ENCODE measurements at places on chromosomes 5 and 9.
A peak's percentile ranks its signal among the peaks of the same experiment; 100 is the strongest.

DNA sequence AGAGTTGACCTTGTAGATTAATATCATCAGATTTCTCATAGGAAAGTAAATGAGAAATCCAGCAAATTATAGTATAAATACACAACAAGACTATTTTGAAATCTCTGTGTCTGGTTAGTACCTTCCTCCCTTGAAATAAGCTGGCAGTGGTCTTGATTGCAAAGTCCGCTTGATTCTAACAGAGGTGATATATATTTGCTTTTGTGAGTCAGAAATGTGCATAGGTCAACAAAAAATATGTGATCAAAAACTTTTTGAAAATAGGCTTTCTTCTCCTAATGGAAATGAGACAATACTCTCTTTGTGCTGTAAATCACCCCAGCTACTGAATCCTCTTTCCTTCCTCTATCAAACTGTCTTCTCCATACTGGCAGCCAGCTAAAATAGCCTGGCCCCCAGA, 749.2 kb upstream of the CDH10 start:
- no peak for DNase-seq

DNA sequence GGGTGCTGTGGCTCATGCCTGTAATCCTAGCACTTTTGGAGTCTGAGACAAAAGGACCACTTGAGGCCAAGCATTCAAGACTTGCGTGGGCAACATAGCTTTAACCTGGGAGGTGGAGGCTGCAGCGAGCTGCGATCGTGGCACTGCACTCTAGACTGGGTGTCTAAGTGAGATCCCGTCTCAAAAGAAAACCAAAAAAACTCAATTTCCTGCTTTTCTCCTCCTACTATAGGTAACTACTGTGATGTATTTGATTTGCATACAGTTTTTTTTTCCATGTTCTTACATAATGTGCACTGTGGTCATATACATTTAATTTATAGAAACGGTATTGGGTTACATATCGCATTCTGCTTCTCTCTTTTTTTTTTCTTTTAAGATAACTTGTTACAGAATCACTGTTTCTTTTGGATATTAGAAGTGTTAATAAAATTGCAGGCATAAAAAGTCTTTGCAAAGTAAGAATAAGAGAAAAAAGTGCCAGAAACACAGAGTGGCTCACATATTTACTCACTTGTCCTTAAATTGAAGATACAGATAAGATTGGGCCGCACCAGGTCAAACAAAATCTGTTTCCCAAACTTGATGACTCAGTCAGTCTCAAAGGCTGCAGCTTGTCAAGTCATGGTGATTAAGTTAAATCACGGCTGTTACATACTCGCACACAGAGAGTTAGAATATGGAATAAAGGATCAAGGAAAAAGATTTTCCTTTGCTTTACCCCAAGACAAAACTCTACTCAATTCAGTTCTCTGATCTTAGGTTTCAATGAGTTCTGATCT, 2.0 kb upstream of the PTGR1 start:
- DNase-seq: no peak

DNA sequence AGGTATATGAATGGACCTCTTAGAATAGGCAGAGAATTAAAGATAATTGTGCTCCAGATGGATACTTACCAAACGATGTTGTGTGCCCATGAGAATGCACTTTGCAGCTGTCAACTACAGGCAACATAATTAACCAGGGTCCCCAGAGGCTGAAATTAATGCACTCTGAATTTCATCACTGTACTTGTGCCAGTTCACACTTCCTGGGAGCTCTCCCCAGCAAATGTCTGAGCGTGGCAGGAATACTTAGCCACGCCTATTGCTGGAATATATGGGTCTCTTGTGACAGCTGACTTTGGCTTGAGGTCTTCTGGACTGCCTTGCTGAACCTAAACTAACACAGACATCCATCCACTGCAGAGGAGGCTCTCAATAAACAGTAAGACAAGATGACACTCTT, 11.9 kb upstream of the C1QTNF2 start:
- DNase-seq: no peak

DNA sequence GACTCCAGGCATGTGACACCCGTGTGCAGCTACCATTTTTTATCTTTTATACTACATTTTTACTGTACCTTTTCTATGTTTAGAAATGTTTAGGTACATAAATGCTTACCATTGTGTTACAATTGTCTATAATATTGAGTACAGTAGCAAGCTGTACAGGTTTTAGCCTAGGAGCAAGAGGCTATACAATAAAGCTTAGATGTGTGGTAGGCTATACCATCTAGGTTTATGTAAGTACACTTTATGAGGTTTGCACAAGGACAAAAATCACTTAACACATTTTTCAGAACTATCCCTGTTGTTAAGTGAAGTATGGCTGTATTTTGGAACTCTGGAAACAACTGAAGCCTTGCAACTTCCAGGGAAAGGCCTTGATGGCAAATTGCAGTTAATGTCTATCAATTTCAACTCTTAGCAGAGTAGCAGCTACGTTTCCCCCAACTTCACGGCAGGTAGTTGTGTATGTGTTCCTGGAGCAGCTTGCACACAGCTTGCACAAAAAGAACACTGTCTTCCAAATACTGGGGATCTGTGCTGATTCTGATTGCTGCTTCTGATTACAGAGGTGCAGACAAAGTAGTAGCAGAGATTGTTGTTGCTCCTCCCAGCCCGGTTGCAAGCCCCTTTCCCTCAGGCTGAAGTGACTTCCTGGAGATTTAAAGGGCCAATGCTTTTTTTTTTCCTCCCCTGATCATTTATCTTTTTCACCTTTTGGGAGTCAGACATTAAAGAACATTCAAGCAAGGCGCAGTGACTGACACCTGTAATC, 30.0 kb downstream of the SIL1 start:
- DNase-seq: no peak

GRCh38 chr5:23763170-23763569, 255.8 kb downstream of the PRDM9 start:
- DNase-seq: no peak

DNA sequence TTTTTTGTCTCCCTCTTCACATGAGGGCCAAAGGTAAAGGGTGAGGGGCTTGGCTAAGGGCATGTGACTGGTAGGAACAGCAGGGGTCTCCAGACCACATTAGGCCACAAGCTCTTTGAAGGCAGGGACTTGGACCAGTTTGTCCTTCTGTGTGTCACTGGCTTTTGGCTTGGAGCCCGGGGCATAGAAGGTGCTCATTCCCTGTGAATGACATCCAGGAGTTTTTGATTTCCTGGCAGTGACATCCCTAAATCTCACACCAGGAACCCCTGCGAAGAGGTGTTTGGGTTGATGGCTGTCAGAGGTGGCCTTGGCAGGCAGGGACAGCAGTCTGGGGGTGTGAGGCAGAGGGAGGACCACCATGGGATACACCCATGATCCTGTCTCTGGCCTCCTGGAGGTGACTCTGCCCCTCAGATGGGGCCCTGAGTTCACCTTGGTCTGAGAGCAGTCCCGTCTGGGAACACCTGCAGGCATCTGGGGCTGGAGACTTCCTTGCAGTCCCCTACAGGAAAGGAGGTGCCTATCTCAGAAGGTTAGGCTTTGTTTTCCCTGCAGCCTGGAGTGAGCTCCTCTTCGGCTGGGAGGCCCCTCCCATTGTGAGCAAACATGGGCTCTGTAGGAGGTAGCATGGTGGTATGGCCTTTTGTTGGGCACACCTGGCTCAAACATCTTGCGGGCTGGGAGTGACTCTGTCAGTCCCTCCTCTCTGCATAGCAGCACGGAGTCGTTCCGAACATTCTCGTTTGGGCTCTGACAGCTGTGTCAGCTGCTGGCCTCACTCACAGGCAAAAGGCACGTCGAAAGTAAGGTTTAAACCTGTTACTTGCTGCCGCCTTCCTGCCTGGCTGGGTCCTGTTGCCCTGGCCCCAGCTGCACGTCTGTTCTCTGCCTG, 38.6 kb upstream of the PITX1 start:
- no peak for DNase-seq

DNA sequence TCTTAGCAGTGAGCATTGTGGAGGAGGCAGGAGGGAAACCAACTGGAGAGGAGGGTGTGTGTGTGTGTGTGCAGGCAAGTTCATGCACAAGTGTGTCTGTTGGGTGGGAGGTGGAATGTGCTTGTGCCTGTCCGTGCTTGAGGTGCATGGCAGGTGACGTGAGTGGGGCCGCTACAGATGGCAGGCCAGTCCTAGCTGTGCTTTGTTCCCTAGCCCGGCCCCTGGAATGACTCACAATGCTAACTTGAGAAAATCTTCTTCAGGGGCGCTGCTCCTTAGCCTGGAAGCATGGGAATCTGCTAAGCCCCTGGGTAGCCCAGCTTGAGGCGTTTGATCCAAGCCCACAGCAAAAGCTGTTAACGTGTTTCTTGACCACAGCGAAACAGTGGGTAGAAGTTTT, 25.0 kb upstream of the DMRT2 start:
- DNase-seq: no peak

GRCh38 chr5:132233081-132233480, 5.4 kb upstream of the P4HA2 start:
- DNase-seq: no peak

DNA sequence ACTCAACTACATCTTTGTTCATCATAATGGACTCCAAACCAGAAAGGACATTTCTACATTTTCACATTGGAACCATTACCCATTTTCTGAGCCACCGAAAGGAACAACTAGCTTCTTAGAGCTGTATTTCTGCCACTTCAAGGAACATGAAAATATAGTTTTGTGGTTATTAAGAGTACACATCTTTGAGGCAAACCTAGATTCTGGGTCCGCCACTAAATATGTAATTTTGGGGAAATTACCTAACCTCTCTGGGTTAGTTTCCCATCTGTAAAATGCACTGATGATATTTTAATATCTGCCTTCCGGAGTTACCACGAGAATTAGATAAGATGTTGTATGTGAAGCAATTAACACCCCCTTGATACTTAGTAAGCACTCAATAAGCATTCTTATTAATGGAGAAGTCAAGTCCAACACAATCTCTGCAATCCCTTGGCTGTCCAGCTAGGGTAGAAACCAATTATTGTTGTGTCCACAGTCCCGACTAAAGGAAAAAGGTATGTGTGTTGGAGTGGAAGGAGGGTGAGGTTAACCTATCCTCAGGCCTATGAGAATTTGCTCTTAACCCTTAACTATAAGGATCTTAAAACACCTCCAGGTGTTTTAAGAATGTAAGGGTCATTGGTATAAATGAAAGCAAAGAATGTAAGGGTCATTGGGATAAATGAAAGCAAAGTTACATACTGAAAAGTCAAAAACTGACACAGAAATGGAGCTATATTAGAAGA, 94.0 kb upstream of the PTGER4 start:
- DNase-seq: no peak

DNA sequence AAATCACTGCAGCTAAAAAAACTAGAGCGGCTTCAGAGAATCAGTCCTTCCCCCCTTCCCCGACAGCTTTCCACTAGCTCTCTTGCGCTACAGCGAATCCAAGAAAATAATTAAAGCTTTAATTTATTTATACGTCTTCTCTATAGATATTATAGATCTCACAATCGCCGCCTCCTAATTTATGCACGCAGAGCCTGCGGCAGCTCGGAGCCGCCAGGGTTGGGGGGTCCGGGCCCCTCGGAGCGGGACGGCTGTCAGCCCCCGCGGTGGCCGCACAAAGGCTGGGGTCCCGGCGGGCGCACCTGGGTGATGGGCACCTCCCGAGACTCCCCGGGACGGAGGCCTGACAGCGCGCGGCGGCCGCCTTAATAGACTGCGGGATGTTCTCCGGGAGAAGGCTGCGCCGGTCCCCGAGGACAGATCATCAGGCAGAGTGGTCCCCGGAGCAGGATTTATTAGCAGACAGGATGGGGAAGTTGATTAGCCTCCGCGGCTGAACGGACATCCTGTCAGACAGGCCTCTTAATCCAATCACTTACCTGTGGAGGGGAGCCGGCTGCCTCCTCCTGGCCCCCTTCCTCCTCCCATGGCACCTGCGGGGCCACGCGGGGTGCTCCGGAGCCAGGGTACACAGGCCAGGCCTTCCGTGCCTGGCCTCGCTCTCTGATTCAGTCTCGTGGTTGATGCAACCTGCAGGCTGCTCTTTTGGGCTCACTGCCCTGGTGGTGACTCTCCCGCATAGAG, 166.8 kb downstream of the MELK start:
- no peak for DNase-seq

- DNase-seq: no peak
Measured at GRCh38 chr5:22892441-22892840, 39.3 kb upstream of the CDH12 start.

DNA sequence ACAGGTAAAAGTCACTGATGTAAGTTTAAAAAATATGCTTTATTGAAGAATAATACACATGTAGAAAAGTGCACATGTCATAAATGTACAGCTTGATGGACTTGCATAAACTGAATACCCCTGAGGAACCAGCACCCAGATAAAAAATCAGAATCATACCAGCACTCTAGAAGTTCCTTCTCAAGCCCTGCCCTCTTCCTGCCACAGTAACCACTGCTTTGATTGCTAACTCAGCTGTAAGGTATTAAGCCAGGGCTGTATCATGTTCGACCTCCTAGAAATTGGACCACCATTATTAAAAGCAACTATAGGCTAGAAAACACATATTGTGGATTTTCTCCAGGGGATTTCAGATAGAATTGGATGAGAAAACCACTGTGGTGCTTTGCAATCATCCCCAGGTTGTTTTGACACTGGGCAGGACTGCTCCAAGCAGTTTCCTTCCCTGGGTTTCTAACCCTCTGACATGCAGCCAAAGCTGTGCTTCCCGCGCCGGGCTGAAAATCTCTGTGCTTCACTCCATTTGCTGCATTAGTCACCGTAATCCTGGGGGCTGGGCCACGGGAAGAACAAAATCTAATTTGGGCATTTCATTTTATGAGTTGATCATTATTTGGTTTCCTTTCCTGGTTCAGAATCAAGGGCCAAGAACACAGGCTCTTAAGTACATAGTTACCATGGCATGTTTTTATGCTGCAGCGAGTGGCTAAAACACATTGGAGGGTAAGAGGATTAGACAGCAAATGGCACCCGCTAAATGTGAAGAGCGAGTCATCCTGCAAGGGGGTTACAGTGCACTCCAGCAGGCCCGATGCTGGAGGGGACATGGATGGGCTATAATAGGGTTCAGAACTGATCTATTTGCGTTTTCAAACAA, 139.4 kb upstream of the IL12B start:
- no peak for DNase-seq

DNA sequence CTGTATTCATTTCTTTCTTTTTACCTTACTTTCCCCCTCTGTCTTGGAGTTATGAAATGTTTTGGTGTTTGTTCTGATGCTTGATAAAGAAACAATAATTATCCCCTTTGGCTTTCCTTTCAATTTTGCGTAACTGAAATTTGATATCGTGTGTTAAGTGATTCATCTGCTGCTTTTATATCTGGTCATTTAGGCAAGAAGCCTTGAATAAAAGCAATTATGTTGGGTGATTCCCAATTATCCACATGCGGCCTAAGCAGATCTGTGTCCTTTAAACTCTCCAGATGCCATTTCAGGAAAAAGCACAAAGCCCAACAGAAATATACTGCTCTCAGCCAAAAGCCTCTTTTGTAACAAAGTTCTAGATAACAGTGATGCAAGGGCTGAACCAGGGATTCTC, 92.8 kb downstream of the TAF11L14 start:
- DNase-seq: no peak

- no peak for DNase-seq
Measured at GRCh38 chr5:89849830-89850512, 559.6 kb downstream of the CETN3 start.

GRCh38 chr5:52657247-52657645, 130.5 kb upstream of the ITGA1 start:
- DNase-seq: no peak

GRCh38 chr9:114777821-114778609, 27.8 kb downstream of the TNFSF15 start:
- DNase-seq: peak; percentile 25

- DNase-seq: no peak
Measured at GRCh38 chr9:124428751-124429529, 13.7 kb upstream of the PSMB7 start.

Measured in stimulated activated CD4-positive, alpha-beta T cell treated with anti-CD3 and anti-CD28 coated beads, Interleukin-1b, Interleukin-23, amount 100 ng/mL, for 1 hour (primary cell).